CD4-positive, alpha-beta T cell treated with Interleukin-21 for 1 hour (primary cell): ENCODE measurements at places on chromosomes 16 and 17.

DNA sequence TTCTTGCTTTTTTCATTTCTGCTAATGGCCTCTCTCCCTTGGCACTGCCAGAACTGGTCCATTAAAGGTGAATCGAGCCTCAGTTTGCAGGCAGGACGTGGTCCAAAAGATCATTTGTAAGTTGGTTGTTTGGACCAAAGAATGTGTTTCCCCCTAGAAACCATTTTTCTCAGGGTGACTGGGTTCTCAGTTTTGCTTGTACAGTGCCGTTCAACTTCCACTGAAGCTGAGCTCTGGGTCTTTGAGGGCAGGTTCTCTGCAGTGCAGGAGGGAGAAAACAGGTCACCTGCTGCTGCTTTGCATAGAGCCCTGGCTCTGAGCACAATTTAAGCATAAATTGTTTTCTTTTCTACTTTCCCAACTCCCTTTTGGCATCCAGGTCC is 9.0 kb upstream of the AMZ2 start:
- DNase-seq = no peak

DNA sequence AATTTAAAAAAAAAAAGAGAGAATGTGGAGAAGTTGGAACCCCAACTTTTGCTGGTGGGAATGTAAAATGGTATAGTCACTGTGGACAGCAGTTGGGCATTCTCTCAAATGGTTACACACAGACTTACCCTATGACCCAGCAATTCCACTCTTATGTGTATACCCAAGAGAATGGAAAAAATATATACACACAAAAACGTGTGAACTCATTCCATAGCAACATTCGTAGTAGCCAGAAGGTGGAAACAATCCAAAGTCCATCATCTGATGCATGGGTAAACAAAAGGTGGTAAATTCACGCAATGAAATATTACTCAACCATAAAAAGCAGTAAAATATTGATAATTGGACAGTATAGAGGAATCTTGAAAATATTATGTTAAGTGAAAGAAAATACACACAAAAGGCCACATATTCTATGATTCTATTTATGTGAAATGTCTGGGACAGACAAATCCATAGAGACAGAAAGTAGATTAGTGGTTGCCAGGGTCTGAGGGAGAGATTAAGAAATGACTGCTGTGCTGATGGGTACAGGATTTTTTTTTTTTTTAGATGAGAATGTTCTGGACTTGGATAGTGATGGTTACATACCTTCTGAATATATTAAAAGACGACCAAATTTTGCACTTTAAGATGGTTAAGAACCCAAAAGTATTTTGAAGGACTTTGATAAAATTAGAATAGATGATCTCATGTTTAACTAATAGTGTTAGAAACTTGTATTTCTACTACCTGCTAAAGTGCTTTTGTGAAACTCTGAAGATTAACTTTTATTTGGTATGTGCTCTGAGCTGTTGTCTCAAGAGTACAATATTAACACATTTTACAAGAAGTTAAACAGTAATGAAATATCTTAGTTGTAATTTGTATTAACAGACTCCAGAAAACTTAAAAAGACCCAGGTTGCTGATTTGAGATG is 60.9 kb downstream of the MRTFB start:
- DNase-seq = no peak

- no peak for DNase-seq
Observed at GRCh38 chr16:75810342-75810741, 84.1 kb upstream of the CPHXL start.

GRCh38 chr17:79793924-79794304 is 3.0 kb downstream of the CBX8 start:
- no peak for DNase-seq

DNA sequence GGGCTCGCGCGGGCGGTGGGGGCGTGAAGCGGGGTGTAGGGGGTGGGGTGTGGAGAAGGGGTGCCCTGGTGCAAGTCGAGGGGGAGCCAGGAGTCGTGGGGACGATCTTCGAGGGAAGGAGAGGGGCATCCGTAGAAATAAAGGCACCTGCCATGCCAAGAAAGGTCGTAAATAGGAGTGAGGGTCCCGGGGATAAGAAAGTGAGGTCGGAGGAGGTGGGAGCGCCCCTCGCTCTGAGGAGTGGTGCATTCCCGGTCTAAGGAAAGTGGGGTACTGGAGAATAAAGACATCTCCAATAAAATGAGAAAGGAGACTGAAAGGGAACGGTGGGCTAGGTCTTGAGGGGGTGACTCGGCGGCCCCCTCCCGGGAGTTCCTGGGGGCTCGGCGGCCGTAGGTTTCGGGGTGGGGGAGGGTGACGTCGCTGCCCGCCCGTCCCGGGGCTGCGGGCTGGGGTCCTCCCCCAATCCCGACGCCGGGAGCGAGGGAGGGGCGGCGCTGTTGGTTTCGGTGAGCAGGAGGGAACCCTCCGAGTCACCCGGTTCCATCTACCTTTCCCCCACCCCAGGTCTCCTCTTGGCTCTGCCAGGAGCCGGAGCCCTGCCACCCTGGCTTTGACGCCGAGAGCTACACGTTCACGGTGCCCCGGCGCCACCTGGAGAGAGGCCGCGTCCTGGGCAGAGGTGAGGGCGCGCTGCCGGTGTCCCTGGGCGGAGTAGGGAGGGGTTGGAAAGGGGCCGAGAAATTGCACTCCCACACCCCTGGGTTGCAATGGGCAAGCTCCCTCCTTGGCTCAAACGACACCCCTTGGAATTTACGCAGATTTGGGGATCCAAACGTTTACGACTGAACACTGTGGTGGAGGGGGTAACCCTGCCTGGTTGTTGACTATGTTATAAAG is 888 bp downstream of the CDH1 start:
- no peak for DNase-seq

DNA sequence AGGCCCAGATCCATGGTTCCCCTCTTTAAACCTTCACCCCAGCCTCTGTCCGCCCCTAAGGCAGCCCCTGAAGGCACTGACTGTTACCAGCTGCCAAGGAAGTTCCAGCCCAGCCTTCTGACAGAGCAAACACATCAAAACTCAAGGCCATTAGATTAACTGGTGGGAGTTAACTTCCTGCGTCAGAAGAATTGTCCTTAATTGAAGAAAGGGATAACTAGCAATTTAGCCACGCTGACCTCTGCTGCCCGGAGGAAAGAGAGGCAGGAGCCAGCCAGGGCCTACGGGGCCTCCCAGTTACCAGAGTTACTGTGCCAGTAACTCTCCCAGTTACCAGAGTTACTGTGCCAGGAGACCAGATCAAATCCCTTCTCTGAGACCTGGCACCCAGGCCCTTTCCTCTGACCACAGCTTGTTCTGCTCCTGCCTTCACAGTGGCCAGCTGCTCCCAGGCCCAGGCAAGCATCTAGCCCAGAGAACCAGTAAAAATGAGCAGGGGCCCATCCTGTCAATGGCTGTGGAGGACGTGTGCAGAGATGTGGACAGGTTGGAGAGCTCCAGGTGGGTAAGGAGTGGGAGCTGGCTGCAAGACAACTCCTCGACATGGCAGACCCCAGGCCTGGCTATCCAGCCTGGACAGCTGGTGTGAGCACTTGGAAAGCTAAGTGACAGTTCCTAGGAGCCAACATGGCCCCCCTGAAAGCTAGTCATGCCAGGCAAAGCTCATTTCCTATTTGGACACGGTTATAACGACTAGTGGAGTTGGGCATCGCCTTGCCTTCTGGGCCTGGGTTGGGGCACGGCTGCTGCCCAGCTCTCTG is 2.8 kb upstream of the PITPNM3 start:
- no peak for DNase-seq

DNA sequence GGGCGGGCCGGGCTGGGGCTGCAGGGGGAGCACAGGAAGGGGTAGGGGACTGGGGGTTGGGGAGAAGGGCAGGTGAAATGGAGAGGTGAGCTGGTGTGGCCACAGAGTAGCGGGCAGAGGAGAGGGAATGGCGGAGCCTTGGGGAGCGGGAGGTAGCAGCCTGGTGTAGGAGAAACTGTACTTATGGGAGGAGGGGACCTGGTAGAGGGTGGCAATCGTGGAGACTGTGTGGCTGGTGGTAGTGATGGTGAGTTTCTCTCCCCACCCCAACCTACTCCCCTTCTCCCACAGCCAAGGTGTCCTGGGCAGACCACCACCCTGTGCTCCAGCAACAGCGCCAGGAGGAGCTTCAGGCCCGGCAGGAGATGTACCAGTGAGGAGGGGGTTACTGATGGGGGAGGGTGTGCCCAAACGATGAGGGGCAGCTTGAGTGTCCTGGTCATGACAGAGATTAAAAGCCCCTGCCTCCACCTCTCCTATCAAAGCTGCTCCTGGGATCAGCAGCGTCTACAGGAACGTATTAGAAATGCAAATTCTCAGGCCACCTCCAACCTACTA is 831 bp downstream of the ALOX15B start:
- DNase-seq = no peak

GRCh38 chr17:58043221-58044181 is 36.5 kb upstream of the SRSF1 start:
- no peak for DNase-seq

- no peak for DNase-seq
Observed at GRCh38 chr16:66416136-66416535, 11.0 kb upstream of the BEAN1 start.

DNA sequence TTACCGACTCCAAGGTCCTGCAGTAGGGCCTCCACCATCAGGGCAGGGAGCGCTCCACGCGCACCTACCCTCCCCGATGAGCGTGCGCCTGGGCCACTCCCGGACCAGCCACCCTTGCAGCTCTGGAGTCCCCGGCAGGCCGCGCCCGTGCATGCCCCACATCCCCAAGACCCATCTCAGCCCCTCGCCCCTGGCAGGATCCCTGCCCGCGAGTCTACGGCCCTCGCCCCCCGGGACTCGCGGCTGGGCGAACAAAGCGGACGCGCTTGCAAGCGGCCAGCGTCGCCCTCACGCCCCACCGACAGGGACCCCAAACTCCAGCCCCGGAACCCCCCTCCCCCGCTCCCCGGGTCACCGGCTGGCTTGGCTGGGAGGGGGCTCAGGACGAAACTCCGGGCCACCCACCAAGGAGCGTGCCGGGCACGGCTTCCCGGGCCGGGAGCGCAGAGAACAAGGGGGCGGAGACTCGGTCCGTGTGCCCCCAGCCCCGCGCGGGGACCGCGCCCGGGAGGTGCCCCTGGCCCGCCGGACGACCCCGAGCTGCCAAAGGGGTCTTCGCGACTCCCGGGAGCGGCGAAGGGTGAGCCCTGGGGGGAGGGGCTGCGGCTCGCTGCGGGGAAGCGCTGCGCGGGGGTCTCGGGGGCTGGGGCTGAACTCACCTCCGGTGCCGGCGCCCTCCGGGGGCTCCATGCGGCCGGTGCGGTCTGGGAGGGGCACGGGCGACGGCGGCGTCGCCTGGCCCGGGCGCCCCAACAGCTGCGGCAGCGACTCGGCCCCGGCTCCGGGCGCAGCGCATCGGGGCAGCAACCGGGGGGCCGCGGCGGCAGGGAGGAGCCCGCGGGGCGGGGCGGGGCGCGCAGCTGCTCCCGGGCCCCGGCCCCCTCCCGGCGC is at the start of gene DBNDD1:
Gene DBNDD1 (minus strand): TSS at position 805 of the 891 bp plus-strand sequence. CDS start 115 bp downstream, at position 690.
- no peak for DNase-seq

DNA sequence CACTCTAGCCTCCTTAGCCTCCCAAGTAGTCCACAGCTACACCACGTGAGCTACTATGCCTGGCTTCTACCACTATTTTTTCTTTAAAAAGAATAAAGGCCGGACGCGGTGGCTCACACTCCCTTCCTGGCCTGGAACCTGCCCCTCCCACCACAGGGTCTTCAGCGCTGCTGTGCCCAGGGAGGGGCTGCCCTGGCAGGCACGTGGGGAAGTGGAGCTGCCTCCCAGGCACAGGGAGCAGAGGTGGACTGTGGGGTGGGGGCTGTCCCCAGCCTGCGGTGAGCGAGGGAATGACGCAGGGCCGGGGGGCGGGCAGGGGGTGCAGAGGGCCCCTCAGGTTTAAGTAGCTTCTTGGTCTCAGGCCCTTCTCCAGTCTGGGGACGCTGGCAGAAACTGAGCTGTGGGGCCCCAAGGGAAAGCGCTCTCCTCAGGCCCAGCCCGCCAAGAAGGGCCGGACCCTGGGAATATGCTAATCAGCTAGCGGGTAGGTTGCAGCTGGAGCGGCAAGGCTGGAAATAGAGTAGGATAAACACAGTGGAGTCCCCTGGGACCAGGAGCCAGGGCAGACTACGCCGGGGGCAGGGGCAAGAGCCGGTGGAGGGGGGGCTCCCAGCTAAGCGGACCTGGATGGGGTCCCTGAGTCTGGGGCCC is 46.8 kb downstream of the TIMM22 start:
- no peak for DNase-seq

- DNase-seq = no peak
Observed at GRCh38 chr16:1984347-1985225, 593 bp downstream of the GFER start.

- DNase-seq = peak; percentile 28
Observed at GRCh38 chr16:87661561-87661960, 59.3 kb downstream of the JPH3 start.

GRCh38 chr17:66492561-66493005 is 190.2 kb downstream of the PRKCA start:
- DNase-seq = no peak

- DNase-seq = no peak
Observed at GRCh38 chr16:12255919-12256665, 279.6 kb downstream of the SNX29 start.

DNA sequence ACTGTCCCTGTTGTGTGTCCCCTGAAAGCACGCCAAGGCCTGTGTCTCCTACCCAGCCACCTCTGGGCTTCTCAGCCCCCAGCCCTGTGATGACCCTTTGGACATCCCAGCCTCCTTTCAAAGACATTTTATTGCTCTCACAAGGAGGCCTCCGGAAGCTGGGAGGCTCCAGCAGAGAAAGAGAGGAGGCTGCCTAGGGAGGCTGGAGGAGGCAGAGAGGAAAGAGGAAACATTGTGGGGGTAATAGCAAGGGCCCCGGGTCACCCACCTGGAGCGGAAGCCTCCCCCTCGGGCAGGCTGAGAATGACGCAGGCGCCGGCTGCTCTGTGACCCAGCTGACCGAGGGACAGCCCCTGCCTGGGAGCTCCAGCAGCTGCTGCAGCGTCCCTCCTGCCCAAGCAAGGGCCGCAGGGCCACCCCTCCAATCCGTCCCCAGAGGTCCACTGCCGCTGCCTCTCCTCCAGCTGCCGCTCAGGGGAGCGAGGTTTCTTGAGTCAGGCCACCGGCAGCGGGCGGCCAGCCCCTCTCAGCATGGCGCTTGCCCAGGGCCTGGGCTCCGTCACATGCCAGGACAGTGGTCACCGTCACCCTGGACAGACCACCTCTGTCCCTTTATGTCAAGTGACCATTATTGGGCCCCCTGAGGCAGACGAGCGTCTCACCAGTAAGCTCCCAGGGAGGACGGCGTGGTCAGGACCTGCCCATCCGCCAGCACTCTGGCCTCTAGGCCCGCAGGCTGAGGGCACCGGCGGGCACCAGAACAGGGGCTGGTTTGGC is 29.3 kb downstream of the ACTG1 start:
- no peak for DNase-seq

- no peak for DNase-seq
Observed at GRCh38 chr16:66538910-66539309, 11.0 kb downstream of the TK2 start.

- no peak for DNase-seq
Observed at GRCh38 chr16:55563797-55564196, 2.7 kb upstream of the CAPNS2 start.

- DNase-seq = no peak
Observed at GRCh38 chr17:36993227-36993626, 44.5 kb downstream of the AATF start.

GRCh38 chr17:66625311-66625767 is 209.6 kb upstream of the CACNG5 start:
- DNase-seq = no peak

GRCh38 chr17:40372031-40372430 is 7.5 kb upstream of the GJD3 start:
- DNase-seq = no peak

- DNase-seq = no peak
Observed at GRCh38 chr17:28960256-28961061, 9.1 kb upstream of the PHF12 start.

GRCh38 chr17:67279115-67279514 is 34.1 kb upstream of the HELZ start:
- DNase-seq = no peak
